ENCODE measurements at places on chromosomes 2 and 18. TPM values are rescaled to one million over a fixed set of nuclear protein-coding genes. Genes with fewer than 3 reads are reported as not detected.

The LYG1 gene
- 1.1 TPM for total RNA-seq

The SAG gene
- 0.25 TPM for total RNA-seq

The DLX1 gene
- not detected for total RNA-seq

The TMEM169 gene
- total RNA-seq: 2.2 TPM

The ASB3 gene
- 29.1 TPM for total RNA-seq

GRCh38 chr2:227477291-227477690 is 5.3 kb downstream of the AGFG1 start:
- peaks cover 45% of the 10 kb centered on the region for H3K4me1 ChIP-seq
- DNase-seq: no peak
- peak overlapping the region; percentile 54 for H3K27ac ChIP-seq
- no peak overlapping the region for H3K4me3 ChIP-seq
- no peaks in the 10 kb centered on the region for H3K27me3 ChIP-seq

DNA sequence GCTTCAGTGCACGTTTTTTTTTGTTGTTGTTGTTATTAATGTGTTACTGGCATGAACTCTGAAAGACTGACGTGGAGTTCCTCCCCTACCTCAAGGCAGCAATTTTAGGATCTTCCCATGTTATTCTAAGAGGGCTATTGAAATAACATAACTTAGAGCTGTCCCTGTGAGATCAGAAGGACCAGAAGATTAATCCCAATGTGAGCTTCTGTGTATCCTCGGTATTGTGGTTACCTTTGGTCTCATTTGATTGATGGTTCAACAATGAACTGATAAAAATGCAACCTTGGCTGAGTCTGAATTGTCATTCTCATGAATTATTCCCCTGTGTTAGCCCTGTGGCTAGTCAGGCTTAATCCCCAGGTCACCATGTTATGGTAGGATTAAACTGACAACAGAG is 394.1 kb downstream of the TRIB2 start:
- no peak overlapping the region for H3K27ac ChIP-seq
- peaks cover 36% of the 10 kb centered on the region for H3K27me3 ChIP-seq
- H3K36me3 ChIP-seq: peaks cover 3% of the 10 kb centered on the region

DNA sequence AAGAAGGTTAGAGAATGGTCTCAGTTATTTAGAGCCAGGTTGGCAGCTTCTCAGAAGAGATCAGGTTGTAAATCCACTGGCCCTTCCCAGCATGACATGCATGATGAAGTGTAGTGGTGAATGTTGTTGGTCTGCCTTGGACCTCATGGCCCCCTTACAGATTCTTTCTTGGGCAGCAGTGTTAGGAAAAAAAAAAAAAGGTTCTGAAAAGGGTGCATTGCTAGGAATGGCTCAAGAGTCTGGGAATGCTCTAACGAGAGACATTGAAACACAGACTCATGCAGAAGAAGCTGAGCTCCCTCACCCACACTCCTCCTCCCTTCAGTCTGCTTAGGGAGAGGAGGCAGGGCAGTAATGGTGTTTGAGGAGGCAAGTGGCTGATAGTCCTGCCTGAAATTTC is 105.5 kb downstream of the POLE4 start:
- no peak overlapping the region for H3K4me3 ChIP-seq
- H3K36me3 ChIP-seq: peaks cover 9% of the 10 kb centered on the region
- H3K27ac ChIP-seq: no peak overlapping the region
- H3K4me1 ChIP-seq: peaks cover 4% of the 10 kb centered on the region
- no peak for DNase-seq
- H3K27me3 ChIP-seq: peaks cover 13% of the 10 kb centered on the region

GRCh38 chr2:48841126-48841525 is 85.6 kb upstream of the LHCGR start:
- H3K4me1 ChIP-seq: no peaks in the 10 kb centered on the region
- no peak overlapping the region for H3K4me3 ChIP-seq
- DNase-seq: no peak
- H3K36me3 ChIP-seq: no peaks in the 10 kb centered on the region

- no peaks in the 10 kb centered on the region for H3K36me3 ChIP-seq
- DNase-seq: no peak
- H3K4me3 ChIP-seq: no peak overlapping the region
- peaks cover 5% of the 10 kb centered on the region for H3K27me3 ChIP-seq
- no peak overlapping the region for H3K27ac ChIP-seq
Measured at GRCh38 chr18:32358075-32358474, 112.6 kb downstream of the GAREM1 start.

DNA sequence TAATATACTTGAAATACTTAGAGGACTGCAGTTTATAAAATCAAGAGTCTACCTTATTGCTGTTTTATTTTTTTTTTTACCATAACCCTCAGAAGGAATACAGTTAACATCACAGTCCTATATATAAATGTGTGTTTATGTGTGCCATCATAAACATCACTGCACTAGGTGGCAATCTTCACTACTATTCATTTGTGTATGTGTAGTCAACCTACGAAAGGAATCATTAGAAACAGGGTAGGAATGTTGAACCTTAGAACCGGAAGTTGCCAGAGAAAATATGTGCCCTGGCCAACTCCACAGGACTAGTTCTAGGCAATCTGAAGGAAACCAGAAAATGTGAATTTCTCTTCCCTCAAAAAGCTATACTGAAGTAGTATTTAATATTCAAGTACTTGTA is 3.4 kb downstream of the GEN1 start:
- no peaks in the 10 kb centered on the region for H3K27me3 ChIP-seq
- peaks cover 2% of the 10 kb centered on the region for H3K36me3 ChIP-seq
- peaks cover 17% of the 10 kb centered on the region for H3K4me1 ChIP-seq
- no peak overlapping the region for H3K4me3 ChIP-seq
- no peak for DNase-seq

DNA sequence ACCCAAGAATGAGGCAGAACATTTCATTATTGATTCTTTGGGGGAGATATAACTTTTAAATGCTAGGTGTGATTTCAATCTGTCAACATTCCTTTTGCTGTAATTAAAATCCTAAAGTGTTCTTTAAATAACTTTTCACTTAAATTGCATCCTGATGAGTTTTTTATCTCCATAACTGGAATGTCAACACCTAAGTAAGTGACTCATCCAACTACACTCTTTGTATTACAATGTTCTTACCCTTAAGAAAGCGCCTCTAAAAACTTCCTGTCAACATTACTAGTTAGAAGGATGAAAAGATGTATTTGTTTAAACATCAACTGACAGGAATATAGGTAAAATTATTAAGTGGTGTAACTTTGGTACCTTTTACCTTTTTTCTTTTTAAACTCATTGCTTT is 1657.0 kb downstream of the LRP1B start:
- no peak overlapping the region for H3K27ac ChIP-seq
- no peaks in the 10 kb centered on the region for H3K27me3 ChIP-seq
- no peaks in the 10 kb centered on the region for H3K36me3 ChIP-seq
- H3K4me1 ChIP-seq: no peaks in the 10 kb centered on the region

DNA sequence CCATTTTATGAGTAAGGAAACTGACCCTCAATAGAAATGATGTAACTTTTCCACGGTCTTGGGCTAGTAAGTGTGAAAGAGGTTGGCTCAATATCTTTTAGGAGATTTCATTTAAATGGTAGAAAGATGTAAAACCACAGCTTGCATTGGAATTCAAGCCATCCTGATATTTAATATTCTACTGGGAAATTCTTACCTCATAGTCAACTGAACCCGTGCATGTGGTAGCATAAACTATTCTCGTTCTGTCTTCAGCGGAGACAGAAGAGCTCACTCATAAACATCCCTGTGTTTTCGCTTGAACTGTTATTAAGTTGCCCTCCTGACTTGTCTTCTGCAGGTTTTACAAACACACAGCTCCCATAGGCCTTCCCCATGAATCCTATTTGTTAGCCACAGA is 8.5 kb upstream of the SPATS2L start:
- H3K36me3 ChIP-seq: no peaks in the 10 kb centered on the region
- H3K4me1 ChIP-seq: peaks cover 2% of the 10 kb centered on the region
- H3K27ac ChIP-seq: no peak overlapping the region
- H3K27me3 ChIP-seq: peaks cover 7% of the 10 kb centered on the region
- no peak overlapping the region for H3K4me3 ChIP-seq

DNA sequence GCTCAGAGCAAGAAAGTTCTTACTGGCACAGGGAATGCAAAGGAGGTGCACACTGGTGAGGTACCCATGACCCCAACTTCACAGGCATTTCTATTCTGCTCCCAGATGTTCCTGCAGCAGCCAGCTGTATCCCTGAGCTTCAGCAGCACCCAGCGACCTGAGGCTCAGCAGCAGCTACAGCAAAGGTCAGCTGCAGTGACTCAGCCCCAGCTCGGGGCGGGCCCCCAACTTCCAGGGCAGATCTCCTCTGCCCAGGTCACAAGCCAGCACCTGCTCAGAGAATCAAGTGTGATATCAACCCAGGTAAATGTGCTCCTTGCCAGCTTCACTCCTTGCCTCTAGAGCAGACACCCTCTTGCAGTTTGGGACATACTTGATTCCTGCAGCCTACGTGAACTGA is 14.1 kb upstream of the RPL31 start:
- peaks cover 6% of the 10 kb centered on the region for H3K27me3 ChIP-seq
- H3K27ac ChIP-seq: no peak overlapping the region
- no peak for DNase-seq
- H3K36me3 ChIP-seq: peaks cover 5% of the 10 kb centered on the region
- peaks cover 9% of the 10 kb centered on the region for H3K4me1 ChIP-seq
- H3K4me3 ChIP-seq: no peak overlapping the region

GRCh38 chr2:36173760-36174404 is 181.7 kb upstream of the CRIM1 start:
- peaks cover 14% of the 10 kb centered on the region for H3K27me3 ChIP-seq
- H3K36me3 ChIP-seq: no peaks in the 10 kb centered on the region
- H3K4me3 ChIP-seq: no peak overlapping the region
- peaks cover 3% of the 10 kb centered on the region for H3K4me1 ChIP-seq
- DNase-seq: no peak

- DNase-seq: no peak
- H3K4me1 ChIP-seq: peaks cover 32% of the 10 kb centered on the region
Measured at GRCh38 chr18:48851599-48851960, 99.2 kb downstream of the SMAD7 start.

- H3K4me1 ChIP-seq: no peaks in the 10 kb centered on the region
- no peak overlapping the region for H3K27ac ChIP-seq
- DNase-seq: no peak
- H3K27me3 ChIP-seq: peaks cover 24% of the 10 kb centered on the region
Measured at GRCh38 chr18:12271376-12272235, 17.4 kb downstream of the CIDEA start.

DNA sequence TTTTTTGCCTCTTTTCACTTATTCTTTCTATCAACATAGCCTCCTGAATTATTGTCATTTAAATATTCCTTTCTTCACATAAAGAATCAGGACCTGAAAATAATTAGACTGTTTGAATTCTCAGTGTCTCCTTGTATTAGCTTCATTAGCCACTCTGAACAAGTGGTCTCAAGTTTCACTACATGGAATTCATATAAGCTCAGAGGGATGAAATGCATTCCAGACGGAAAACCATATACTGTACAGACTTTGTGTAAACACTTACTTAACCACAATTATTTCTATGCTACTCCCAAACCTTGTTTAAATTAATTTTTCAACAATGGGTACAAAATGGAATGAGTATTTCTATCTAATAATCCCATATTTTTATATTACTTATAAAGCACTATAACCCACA is 53.4 kb downstream of the CHN1 start:
- DNase-seq: no peak
- H3K36me3 ChIP-seq: peaks cover 3% of the 10 kb centered on the region
- no peaks in the 10 kb centered on the region for H3K4me1 ChIP-seq

DNA sequence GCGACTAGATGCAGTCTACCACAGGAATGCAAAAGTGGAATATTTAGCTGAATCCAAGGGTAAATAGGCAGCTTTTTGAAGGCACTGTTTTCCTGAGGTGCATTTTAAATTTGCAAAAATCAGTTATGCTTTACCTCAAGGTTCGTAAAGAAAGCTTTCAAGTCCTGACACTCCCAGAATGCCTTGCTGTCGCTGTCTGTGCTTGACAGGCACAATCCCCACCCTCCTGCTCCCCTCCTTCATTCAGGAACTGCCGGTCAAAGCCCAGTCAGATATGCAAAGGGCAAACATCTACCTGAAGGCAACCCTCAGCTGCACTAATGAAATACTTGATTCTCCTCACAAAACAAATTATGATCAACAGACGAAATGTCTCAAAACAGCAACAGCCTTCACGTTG is 97.4 kb upstream of the DDX18 start:
- H3K36me3 ChIP-seq: no peaks in the 10 kb centered on the region
- H3K27ac ChIP-seq: no peak overlapping the region
- no peaks in the 10 kb centered on the region for H3K4me1 ChIP-seq
- no peak for DNase-seq
- H3K4me3 ChIP-seq: no peak overlapping the region
- H3K27me3 ChIP-seq: peaks cover 29% of the 10 kb centered on the region

- peaks cover 14% of the 10 kb centered on the region for H3K27me3 ChIP-seq
- no peak overlapping the region for H3K4me3 ChIP-seq
- no peak for DNase-seq
Measured at GRCh38 chr18:57276829-57277228, 75.5 kb upstream of the ST8SIA3 start.

GRCh38 chr2:191038241-191038725 is 24.3 kb upstream of the STAT1 start:
- no peak for DNase-seq
- peak overlapping the region; percentile 76 for H3K4me3 ChIP-seq
- H3K4me1 ChIP-seq: peaks cover 31% of the 10 kb centered on the region
- H3K27ac ChIP-seq: peak overlapping the region; percentile 85

DNA sequence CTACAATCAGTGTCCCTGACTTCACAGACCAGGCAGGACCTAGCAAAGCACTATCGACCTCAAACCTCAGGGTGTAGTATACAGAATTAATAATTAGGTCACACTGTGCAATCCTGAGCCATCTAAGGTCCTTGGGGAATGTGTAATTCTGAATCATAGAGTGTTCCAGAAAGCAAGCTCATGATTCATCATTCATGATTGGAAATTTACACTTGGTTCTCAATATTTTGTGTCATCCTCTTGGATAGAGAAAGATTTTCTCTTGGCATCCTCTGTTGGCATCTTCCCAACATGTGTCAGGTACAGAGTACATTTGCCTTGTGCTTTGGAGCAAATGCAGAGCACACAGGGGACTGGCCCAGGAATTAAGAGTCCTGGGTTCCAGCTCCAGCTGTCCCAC is 245.0 kb upstream of the NT5C1B start:
- H3K4me1 ChIP-seq: peaks cover 2% of the 10 kb centered on the region
- no peaks in the 10 kb centered on the region for H3K27me3 ChIP-seq
- no peak for DNase-seq
- H3K36me3 ChIP-seq: peaks cover 4% of the 10 kb centered on the region
- H3K4me3 ChIP-seq: no peak overlapping the region
- no peak overlapping the region for H3K27ac ChIP-seq
